ENCODE measurements at places on chromosomes 2 and 18.

DNA sequence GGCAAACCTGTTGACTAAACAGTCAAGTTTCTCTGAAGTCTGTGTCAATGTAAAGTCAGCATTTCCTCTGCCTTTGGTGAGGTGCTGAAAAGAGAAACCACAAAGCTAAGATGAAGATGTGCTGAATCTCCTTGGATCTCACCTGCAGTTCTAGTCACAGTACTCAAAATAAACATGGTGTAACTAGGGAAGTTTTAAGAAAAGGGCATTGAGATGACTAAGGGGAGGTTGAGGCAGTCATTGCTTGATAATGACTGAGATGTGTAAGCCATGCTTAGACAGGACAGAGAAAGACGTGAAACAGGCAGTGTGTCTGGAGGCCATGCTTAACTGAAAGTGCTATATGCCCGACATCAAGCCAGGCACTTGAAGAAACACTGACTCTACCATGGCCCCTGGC, 1010.0 kb upstream of the CELF4 start:
- DNase-seq = no peak

- no peak for DNase-seq
Measured at GRCh38 chr18:13611601-13612195, 114.7 kb downstream of the FAM210A start.

DNA sequence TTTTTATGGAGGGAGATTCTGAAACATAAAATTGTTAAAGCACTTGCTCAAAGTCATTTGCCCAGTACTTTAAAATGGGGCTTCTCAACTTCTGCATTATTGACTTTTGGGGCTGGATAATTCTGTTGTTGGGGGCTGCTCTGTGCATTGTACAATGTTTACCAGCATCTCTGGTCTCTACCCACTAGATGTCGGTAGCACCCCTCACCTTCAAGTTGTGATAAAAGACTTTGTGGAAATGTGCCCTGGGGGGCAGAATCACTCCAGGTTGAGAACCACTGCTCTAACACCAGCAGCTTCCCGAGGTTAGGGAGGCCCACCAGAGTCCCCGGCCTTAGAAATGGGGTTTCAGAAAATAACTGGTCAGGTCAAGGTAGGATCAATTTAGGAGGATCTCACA, 26.8 kb upstream of the CUL3 start:
- DNase-seq = no peak

DNA sequence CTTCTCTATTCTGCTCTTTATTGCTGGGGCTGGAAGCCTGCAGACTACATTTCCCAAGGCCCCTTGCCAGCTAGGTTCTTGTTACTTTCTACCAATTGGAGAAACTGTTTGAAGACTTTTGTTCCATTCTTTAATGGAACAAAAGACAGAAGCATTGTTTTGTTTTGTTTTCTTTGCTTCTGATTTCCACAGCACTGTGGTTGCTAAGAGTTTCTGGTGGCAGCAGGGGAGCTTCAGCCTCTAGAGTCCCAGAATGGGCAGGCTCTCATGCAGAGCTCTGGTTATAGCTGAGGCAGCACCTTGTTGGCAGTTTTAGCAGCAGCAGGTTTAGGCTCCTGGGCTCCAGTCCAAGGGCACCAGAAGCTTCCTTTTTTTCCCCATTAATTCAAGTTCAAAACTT, 234.3 kb downstream of the ETAA1 start:
- DNase-seq = no peak

GRCh38 chr2:172680436-172681068, 55.1 kb upstream of the RAPGEF4 start:
- no peak for DNase-seq

DNA sequence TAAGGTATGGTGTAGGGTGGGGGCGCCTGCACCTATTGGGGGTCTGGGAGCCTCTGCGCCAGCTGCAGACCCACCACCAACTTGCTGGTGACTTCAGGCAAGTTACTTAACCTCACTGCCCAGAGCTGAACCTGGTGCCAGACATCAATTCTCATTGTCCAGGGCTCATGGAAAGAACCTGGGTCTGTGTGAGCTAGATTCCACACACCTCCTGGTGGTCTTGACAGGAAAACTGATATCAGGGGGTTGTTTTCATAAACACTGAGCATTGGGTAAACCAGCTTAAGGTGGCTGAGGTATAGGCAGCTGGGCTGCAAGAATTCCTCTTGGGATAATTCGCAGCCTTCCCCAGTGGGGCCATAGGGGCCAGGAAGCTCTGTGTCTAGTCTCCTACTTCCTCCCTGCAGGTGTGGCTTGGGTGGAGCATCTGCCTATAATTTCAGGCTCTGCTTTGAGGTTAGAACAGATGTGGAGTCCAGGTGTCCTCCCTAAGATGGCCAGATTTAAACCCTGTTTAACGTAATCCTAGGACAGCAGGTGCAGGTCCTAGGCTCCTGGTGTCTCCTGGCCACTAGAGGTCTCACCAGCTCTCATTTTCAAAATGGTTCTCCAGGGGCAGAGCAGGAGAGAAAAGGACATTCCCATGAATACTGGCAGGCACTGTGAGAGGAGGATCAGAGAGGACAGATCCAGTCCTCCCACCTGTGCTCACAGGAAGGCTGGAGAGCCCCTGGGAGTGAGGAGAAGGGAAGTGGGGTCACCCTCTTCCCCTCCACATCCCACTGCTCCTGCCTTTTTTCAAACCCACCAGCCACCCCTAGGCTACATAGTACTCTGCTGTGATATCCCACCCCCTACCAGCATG, 100.4 kb upstream of the SMAD2 start:
- no peak for DNase-seq

- no peak for DNase-seq
Measured at GRCh38 chr18:73264562-73264921, 396.8 kb upstream of the NETO1 start.

- DNase-seq = no peak
Measured at GRCh38 chr2:229634601-229635370, 79.6 kb downstream of the DNER start.

DNA sequence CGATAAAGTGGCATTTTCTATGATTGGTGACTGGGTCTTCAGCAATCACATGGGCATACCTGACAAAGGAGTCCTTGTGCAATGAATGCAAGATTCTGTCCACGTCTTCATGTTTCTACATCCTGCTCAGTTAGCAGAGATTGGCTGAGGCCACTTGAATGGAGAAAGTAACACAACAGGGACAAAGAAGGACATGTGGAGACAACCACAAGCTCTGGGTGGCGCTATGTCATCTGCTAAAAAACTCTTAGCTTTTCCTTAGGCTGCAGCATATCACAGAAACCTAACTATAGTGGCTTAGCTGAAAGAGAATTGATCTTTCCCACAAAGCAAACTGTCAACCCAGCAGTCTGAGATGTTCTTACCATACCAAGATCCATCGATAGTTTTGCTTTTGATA, 1109.7 kb downstream of the SOCS6 start:
- no peak for DNase-seq

DNA sequence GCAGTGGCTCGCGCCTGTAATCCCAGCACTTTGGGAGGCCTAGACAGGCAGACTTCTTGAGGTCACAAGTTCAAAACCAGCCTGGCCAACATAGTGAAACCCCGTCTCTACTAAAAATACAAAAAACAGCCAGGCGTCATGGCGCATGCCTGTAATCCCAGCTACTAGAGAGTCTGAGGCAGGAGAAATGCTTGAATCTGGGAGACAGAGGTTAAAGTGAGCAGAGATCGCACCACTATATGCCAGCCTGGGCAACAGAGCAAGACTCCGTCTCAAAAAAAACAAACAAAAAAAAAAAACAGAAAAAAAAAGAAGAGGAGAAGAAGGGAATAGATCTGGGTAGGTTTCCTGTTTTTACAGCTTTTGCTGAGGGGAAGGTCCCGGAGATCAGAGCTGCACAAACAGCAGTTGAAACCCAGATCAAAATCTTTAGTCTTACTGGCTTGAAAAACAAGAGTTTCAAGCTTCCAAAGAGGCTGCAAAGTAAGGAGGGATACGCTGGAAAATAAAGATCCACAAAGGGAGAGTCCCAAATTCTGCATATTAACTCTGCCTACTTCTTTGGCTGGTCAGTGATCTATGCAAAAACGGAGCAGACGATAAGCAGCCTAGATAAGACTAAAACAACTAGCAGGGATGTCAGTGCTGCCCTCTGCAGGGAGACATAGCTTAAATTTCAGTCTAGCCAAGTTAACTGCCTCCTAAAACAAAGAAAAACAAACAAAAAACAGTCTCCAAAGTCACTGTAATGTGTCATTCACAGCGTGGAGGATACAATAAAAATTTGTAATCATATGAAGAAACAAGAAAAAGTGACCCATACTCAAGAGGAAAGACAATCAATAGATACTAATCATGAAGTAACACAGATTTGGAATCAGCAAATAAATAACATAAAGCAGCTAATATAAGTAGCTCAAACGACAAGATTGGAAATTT, 74.1 kb downstream of the TLK1 start:
- DNase-seq = peak; percentile 13

GRCh38 chr18:44107187-44107586, 573.5 kb upstream of the SETBP1 start:
- no peak for DNase-seq

GRCh38 chr2:161354106-161354505, 45.9 kb downstream of the PSMD14 start:
- DNase-seq = no peak

DNA sequence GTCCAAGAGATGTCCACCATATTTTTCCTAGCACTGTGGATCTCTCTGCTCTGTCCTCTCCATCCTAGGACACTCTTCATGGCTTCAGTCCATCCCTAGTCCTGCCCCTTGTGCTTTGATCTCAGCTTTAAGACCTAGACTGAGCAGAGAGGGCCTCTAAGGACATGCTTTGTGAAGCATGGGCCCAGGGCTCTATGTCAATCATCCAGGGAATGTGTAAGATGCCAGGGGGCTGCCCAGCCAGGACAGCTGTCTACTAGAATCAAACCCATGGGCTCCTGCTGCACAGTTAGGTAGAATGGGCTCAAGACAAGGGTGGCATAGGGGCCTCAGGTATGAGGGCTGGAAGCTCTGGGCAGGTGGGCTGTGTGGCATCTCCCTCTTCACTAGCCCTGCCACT, 24.9 kb downstream of the TET3 start:
- DNase-seq = no peak

DNA sequence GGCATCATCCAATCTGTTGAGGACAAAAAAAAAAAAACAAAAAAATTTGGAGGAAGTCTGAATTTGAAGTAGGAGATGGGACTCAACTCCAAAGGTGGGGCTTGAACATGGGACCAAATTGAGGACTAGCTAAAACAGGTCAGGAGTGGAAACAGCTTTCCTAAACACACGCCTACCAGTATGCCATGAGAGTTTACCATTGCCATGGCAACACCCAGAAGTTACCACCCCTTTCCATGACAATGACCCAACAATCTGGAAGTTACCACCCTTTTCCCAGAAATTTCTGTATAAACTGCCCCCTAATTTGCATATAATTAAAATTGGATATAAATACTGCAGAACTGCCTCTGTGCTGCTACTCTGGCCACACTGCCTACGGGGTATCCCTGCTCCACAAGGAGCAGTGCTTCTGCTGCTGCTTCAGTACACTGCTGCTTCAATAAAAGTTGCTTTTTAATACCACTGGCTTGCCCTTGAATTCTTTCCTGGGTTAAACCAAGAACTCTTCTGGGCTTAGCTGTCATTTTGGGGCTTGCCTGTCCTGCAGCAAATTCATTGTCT, 73.3 kb upstream of the FSIP2 start:
- DNase-seq = no peak

DNA sequence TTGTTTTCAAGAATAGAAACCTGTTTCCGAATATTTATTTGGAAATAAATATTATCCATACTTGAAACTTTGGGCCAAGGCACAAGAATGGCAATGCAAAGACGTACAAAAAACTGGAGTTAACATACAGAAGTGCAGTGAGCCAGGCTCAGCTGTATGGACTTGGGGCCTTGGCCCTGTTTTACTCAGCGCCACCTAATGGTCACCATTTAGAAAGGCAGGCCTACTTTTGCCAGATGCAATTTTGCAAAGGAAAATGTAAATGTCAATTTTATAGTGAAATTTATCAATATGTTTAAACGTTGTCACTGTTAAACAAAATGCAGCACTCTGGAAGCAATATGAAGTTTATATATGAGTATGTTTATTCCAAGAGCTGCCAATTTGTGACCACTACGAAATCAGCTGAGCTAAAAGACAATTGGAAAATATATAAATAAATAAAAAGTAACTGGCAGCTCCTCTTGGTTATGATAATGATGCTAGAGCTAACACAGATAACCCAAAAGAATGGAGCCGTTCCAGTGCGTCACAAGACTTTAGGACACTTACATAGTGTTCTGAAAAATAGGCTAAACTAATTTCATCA, 155.0 kb downstream of the ARHGAP15 start:
- DNase-seq = no peak

- DNase-seq = no peak
Measured at GRCh38 chr2:78992807-78993517, 32.5 kb upstream of the REG3G start.

GRCh38 chr18:45663403-45664045, 48.2 kb downstream of the SLC14A2 start:
- no peak for DNase-seq

GRCh38 chr2:137183206-137183898, 418.0 kb downstream of the THSD7B start:
- DNase-seq = no peak

GRCh38 chr2:203328760-203329540, 756 bp downstream of the ABI2 start:
- peak; percentile 12 for DNase-seq

DNA sequence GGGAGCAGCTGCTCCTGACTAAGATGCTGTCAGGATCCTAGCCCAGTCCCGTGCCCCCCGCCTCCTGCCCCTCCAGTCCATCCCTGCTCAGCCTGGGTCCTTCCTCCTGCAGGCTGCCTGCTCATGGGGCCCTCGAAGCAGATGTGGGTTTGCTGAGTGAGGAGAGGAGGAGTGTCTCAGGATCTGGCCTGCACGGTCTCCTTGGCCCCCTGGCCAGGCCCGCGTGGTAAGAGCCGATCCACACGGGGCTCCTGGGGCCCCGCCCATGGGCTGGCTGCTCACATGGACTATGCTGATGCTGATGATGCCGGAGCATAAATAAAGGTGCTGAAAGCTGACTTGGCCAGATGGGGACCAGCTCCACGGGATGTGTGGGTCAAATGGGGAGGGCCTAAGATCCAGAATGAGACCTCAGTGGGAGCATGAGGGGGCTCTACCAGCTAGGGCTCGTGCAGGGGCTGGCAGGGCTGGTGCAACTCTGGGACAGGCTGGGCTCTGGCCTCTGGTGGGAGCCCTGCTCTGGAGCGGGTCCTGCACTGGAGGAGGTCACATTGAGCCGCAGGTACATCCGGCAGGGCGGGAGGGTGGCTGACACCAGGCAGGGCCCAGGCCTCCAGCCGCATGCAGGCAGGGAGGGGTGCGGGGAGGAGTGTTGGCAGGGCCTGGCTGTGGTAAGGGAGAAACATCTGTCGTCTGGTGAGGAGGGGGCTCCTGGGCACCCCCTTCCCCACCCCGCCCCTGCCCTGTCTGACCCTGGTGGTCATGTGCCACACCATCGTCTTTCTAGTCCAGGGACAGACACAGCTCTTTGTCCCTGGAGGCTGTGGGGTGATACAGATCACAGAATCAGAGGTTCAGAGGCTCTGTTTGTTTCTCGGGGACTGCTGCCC, 275.3 kb upstream of the HDAC4 start:
- no peak for DNase-seq

- no peak for DNase-seq
Measured at GRCh38 chr2:130884013-130884412, 47.3 kb downstream of the ARHGEF4 start.

GRCh38 chr2:11750422-11750821, 4.0 kb downstream of the LPIN1 start:
- DNase-seq = no peak

GRCh38 chr2:127256381-127256780, 36.3 kb upstream of the CYP27C1 start:
- no peak for DNase-seq

Measured in activated gamma-delta T cell treated with anti-CD3 and anti-CD28 coated beads, Interleukin-2, amount 50 U/mL, for 16 hours (primary cell).